ENCODE measurements at places on chromosomes 12 and 14.

GRCh38 chr14:26966908-26967307 lies 369.1 kb upstream of the NOVA1 start:
- no peak for DNase-seq

DNA sequence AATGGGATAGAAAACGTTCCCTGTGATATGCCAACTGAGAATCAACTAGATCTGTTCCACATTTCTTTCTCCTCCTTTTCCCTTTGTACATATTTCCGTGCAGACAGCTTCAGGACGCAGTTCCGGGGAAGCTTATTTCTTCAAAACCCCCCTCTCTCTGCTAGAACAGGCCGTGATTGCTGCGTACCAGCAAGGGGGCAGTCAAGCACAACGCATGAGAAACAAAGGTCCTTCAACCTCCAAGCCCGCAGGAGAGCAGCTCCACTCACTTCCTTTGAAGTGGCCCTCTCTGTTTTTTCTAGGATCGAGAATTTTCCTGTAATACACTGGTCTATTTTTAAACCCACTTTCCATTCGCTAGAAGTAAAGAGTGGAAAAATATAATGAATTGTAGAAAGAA lies 80.8 kb downstream of the ZNF664 start:
- no peak for DNase-seq

- DNase-seq: no peak
These were observed 25.2 kb downstream of the SPRING1 start for GRCh38 chr12:116712458-116713303.

DNA sequence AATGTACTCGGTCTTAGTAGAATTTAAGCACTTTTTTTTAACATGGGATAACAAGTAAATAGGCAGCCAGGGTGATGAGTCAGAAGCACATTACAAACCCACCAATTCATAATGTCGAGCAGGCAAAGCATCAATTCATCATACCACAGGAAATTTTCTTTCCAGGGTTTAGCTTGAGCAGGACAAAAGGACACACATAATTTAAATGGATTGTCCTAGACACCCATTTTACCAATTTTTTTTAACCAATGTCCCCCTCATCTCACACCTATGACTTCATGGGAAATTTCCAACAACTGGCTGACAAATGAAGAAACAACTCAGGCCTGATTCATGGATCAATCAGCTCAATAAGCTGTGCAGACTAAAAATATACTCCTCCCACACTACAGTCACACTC lies 58.8 kb upstream of the FOXG1 start:
- no peak for DNase-seq

DNA sequence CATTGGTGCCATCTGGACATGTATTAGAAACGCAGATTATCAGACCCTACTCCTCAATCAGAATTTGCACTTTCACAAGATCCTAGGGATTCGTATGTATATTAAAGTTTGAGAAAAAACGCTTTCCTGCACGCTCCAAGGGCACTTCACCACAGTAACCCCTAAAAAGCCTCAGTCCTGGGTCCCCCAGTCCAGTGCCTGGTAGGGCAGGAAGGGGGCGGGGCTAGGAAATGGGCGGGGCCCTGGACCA lies 369 bp downstream of the DEPDC4 start:
- no peak for DNase-seq

Measured in CD8-positive, alpha-beta memory T cell (primary cell).